ENCODE measurements at places on chromosomes 7 and 10.
A peak's percentile ranks its signal among the peaks of the same experiment; 100 is the strongest.

DNA sequence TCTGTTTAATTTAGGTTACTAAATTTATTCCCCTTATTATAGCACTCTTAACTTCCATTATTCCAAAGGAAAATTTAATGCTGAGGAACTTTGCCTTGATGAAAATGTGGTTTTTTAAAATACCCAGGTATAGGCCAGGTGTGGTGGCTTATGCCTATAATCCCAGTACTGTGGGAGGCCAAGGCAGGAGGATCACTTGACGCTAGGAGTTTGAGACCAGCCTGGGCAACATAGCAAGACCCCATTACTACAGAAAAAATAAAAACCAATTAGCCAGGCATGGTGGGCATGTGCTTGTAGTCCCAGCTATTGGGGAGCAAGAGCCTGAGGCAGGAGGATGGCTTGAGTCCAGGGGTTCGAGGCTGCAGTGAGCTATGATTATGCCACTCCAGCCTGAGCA, 32.4 kb downstream of the TMEM243 start:
- DNase-seq: no peak

DNA sequence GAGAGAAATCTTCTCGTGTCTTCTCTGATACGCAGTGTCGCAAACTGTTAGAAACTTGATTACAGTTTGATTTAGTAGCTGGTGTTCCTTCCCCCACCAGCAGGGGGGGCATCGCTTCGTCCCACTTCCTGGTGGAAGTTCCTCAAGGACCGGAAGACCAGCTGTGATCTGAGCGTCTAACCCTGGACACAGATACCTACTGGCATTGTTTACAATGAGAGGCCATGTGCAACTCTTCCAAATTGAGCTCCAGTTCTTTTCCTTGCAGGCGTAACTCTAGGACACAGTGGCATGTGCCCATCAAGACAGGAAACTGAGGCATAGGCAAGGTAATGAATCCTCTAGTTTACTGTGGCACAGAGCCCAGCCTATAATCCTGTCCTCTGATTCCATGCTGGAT, 219.0 kb downstream of the CCDC3 start:
- no peak for DNase-seq

DNA sequence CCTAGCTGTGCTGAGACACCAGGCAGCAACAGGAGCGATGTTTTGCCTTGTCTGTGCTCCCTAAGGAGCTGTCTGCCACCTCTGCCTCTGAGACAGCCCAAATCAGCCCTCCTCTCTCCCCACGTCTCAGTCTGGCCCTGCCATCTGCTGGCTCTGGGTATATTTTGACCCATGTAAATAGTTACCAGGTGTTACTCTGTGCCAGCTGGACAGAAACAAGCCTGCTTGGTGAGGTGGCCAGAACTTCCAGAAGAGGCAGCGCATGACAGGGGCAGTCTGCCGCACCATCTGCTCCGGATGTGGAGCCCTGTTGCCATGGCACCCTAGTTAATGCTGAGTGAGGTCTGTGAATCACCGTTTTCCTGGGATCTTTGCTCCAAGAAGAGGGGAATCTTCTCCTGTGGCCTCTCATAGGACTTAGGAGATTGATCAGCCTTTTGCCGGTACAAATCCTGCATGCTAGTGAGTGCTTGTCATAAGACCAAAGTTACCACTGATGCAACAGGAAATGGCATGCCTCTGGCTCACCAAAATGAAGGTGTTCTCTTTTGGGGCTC, 31.8 kb downstream of the GSTO2 start:
- peak; percentile 5 for DNase-seq

GRCh38 chr10:130206216-130206737, 70.1 kb downstream of the GLRX3 start:
- DNase-seq: no peak

DNA sequence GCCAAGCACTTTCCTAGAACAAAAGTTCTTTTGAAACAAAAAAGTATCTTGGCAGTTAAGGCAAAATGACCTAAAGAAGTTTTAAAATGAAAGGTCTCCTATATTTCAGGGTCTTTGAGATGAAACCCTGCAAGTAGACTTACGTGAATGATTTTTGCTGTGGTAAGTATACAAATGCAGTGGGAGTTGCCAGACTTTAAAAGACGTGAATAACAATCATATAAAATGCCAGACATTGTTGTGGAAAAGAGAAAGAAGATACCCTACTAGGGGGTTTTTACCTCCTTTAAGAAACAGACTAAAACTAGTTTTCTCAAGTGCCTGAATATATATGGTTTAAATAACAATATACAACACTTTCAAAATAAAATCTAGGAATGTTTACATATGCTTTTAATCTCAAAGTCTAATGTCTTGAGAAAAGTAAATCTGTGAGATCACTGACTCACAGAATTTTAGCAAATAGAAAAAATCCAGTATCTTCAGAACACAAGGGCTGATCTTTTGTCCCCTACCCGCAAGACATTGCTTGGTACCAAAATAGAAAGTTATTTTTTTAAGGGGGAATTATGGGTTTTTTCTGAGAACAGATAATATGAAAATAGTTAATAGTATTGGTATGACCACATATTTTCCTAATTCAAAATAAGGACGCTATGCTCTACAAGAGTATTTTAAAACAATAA, 29.5 kb downstream of the LRRC17 start:
- no peak for DNase-seq

DNA sequence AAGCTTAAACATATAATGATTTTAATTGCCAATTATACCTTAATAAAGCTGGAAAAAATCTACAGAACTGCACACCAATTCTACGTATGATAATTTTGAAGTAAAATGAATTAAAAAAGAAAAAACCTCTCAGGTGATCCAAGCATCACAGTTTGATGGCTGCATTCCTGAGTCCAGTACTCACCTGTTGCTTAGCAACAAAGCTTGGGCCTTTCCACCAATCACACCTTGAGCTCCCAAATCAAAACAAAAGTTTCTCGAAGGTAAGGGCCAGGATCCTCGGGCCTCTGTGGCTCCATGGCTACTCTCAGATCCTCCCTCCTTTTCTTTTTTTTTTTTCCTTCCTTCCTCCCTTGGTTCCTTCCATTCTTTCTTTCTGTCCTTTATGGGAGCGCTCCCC, 137.2 kb upstream of the PCBD1 start:
- DNase-seq: no peak

DNA sequence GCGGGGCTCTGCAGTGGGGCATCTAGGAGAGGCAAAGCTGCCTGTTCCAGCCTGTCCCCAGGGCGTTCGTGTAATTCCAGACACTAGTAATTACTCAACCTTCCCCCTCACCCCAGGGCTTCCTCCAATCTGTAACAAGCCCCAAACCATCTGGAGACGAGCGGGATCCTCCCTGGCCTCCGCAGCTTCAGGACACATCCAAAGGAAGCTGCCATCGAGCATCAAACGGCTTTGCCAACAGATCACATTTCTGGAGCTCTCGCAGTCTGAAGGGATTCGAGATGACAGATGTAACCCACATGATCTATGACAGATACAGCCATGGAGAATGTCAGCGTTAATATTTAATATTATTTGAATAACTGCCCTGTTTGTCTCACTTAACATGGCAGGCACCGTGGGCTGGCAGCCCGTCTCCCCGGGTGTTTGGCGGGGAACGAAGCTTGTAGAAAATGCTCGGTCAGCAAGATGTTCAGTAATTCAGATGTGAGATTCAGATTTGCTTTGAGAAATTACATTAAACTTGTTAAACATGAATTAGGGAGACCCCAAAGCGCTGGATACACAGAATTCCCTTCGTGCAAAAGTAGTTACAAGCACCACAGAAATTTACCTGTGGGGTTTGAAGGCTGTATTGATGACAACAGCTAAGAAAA, 108.5 kb upstream of the C7orf33 start:
- no peak for DNase-seq

GRCh38 chr10:103244666-103245271, 918 bp upstream of the RPEL1 start:
- DNase-seq: peak; percentile 21

All from NCI-H2227 treated with DMSO at 0.1 percent for 48 hours (cell line).